ENCODE measurements at places on chromosomes 3 and 15.

- DNase-seq: no peak
Observed at GRCh38 chr15:44243141-44243540, 45.4 kb upstream of the GOLM2 start.

DNA sequence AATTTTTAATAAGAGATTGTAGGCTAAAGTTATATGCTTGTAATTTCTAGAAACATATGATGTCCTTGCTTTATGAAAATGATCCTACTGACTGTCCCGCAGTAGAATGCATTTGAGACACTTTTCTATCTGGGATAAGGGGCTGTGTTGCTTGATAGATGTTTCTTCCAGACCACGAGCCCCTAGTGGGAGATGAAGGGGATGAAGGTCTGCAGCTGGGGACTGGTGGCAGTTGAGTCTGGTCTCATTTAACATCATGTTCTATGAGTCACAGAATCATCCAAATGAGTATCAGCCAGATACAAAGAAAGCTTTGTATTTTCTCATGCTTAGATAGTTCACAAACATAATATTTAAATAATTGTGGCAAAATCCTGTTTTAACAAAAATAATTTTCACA, 84.3 kb upstream of the PRTG start:
- DNase-seq: no peak

- DNase-seq: no peak
Observed at GRCh38 chr3:13715167-13715954, 164.5 kb downstream of the WNT7A start.

GRCh38 chr15:33395321-33395720, 84.6 kb downstream of the RYR3 start:
- no peak for DNase-seq

- no peak for DNase-seq
Observed at GRCh38 chr15:71385457-71385856, 270.2 kb downstream of the THSD4 start.

DNA sequence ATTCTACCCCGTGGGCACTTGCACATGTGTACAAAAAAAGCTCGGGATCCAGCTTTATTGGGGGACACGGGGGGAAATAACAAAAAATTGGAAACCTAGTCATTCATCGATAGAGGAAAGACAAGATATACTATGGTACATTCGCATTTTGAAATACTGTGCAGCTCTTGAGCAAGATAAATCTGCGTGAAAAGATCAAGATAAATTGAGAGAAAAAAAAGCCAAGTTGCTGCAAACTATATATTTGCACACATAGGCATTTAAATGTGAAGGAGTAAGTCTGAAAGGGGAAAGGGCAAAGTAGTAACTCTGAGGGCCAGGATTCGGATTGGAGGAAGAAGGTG, 620 bp upstream of the UBR1 start:
- DNase-seq: no peak

GRCh38 chr3:49802719-49803464, at the start of gene INKA1:
Gene INKA1, plus strand, starts transcription at chr3:49803261. Its CDS starts 132 bp downstream, at chr3:49803393.
- peak; percentile 83 for DNase-seq

DNA sequence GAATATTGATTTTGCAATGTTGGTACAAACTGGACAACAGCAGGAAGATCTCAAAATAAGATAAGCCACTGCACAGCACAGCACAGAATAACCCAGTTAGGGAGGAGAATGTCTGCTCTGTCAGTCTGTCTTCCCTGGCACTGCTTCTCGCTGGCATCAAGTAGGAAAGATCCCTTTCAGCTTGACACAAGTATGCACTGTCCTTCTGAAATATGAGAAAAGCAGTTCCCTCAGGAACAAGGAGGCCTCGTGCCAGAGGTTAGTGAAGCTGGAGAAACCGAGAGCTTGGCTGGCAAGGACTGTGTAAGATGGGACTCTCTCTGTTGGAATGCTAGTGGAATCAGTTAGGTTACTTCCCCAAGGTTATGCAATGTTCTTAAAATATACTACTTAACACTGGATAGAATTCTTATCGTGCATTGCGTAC, 59.1 kb downstream of the FMN1 start:
- no peak for DNase-seq

DNA sequence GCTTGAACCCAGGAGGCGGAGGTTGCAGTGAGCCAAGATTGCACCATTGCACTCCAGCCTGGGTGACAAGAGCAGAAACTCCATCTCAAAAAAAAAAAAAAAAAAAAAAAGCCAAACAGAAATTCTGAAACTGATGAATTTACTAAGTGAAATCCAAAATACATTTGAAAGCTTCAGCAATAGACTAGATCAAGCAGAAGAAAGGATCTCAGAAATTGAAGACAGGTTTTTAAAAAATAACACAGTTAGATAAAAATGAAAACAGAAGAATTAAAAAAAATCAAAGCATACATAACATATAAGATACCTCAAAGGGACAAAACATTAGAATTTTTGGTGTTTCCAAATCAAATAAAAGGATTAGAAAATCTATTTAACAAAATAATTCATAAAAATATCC, 114.4 kb downstream of the TP63 start:
- no peak for DNase-seq

DNA sequence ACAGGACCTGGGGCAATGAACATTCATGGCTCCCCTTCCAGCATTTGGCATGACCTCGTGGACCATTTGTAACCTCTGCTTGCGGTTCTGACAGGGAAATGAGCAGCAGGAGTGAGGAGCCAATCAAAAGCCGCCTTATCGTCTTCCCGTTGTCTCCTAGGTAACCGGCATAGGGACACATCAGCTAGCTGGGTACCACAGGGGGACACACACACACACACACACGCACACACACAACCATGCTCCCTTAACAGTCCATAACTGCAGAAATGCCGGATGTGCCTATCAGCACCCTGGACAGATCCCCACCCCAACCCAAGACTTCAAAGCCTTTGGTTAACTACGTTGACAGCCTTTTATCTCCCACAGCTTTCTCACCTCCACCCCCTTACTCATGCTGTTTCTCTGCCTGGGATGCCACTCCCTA, 53.4 kb upstream of the CCDC174 start:
- peak; percentile 15 for DNase-seq

- DNase-seq: no peak
Observed at GRCh38 chr3:82509951-82510603, 748.6 kb upstream of the GBE1 start.

All from activated T-cell treated with anti-CD3 and anti-CD28 coated beads for 4 hours (primary cell).